Activated naive CD4-positive, alpha-beta T cell treated with anti-CD3 and anti-CD28 coated beads for 36 hours (primary cell): ENCODE measurements at places on chromosomes 16 and 17.

DNA sequence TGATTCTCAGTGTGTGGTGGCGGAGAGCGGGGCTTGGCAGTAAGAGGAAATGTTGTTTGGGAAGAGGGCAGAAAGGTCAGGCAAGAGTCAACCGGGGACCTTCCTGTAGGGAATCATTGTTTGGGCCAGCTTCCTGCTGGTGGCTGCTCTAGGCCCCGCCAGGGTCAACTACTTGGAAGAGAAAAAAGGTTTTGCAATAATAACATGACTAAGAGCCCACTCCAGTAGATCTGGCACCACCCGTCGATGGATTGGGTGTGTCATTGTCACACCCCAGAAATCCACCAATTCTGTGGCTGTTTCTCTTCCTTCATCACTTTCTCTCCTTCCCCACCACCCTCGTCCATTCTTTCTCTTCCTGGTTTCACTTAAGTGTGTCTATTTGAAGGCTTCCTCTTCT, 4.2 kb upstream of the KRT24 start:
- no peak for DNase-seq

- DNase-seq: no peak
These were observed 3.0 kb downstream of the ENGASE start for GRCh38 chr17:79077587-79077986.

DNA sequence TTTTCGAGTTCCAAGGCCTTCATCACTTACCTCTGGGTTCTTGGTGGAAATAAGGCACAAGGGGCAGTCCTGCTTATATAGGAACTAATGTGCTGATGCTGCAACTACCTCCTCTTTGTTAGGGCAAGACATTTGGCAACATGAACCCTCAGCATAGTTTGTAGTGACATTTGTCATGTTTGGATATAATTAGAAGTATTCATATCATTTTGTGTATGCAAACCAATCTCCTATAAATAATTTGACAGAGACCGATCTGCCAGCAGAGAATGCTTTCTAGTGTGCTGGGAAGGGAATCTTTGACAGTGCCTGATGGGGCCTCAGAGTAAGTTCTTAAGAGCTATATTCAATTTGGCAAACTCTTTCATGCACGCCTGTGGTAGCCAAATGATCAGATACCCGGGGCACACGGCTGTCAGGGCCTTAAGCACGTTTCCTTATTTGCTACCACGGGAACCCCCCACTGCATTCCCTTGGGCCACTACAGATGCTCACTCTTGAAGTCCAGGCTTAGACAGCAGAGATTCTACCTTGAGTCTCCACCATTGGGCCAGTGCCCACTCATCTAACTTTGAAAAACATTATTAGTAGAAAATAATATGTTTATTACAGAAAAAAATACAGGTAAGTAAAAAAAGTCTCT, at the start of gene MYH8:
MYH8 (minus strand) TSS at position 51 of the 643 bp plus-strand sequence. CDS start 1,723 bp downstream, outside the sequence.
- DNase-seq: no peak

- DNase-seq: peak; percentile 58
These were observed 85.1 kb downstream of the PRKCB start for GRCh38 chr16:23920899-23921298.

GRCh38 chr17:47698749-47699535, 5.0 kb downstream of the TBKBP1 start:
- peak; percentile 92 for DNase-seq

DNA sequence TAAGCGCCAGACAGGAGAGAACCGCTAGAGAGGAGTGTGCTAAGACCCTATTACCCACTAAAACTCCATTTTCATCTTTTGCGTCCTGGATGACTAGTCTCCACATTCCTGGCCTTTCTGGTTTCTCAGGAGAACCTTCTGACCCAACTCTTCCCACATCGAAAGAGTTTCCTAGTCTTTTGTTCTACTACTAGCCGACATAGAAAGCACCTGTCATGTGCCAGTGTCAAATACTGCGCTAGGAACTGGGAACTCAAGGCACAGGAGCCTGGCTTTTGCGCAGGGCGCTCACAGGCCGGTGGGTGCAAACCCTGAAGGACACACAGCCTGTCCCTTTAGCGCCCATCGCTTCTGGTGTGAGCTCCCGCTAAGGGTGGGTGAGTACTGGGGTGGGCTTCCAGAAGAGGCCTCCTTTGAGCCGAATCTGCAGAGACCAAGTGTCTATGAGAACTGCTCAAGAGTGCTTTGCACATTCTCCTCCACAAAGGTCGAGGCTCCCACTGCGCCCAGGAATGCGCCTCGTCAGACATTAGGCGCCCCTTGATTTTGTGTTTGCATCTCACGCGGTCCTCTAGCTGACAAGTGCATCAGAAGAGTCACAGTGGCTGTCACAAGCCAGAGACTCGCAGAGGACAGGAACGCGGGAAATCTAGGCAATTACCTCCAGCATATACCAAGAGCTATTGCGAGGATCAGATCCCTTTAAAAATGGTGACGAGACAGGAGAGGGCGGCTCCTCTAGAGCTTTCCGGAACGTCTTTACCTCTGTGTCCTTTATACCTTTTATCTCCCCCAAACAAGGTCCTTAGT, 2.0 kb upstream of the PSMB3 start:
- DNase-seq: peak; percentile 31

DNA sequence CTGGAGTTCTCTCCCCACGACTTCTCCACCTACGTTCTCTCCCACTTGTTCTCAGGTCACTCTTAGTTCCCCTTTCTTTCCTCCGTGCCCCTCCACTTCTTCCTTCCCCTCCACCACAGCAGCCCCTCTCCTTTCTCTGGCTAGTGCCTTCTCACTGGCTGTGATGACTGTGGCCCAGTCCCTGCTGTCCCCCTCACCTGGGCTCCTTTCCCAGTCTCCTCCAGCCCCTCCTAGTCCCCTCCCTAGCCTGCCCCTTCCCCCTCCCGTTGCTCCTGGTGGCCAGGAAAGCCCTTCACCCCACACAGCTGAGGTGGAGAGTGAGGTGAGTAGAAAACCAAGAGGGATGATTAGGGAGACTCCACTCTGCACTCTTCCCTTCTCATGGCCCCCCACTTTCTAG, 3.4 kb downstream of the COA3 start:
- DNase-seq: no peak

DNA sequence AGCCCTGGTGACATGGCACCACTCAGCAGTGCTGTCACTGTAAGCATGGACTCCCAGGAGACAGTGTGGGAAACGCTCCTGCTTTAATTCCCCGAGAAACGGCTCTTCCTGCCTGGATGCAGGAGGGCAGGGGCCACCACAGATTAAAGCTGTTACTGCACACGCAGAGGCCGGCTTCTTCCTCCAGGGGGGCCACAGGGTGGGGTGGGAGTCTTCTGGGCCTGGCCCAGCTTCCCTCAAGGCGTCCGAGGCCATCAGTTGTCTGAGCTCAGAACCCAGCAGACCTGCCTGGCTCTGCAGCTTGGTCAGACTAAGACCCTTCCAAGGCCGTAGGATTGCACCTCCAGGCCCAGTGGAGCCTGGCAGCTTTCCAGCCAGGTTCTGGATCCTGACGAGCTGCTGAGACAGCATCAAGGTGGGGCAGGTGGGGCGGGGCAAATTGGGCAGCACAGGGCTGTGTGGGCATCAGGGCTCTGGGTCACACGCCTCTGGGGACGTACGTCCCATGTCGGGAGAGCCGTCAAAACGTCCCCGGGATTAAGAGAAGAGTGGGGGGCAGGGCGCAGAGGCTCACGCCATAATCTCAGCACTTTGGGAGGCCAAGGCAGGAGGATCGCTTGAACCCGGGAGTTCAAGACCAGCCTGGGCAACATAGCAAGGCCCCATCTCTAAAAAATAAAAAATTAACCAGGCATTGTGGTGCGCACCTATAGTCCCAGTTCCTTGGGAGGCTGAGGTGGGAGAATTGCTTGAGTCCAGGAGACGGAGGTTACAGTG, 5.0 kb upstream of the CAPN15 start:
- DNase-seq: no peak

DNA sequence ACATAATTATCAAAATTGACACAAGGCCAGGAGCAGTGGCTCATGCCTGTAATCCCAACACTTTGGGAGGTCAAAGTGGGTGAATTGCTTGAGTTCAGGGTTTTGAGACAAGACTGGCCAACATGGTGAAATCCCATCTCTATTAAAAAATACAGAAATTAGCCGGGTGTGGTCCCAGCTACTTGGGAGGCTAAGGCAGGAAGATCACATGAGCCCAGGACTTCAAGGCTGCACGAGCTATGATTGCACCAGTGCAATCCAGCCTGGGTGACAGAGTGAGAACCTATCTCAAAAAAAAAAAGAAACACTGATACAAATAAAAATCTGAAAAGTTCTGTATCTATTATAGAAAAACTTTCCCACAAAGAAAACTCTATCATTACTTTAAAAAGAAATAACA, 15.5 kb downstream of the MYH10 start:
- no peak for DNase-seq

DNA sequence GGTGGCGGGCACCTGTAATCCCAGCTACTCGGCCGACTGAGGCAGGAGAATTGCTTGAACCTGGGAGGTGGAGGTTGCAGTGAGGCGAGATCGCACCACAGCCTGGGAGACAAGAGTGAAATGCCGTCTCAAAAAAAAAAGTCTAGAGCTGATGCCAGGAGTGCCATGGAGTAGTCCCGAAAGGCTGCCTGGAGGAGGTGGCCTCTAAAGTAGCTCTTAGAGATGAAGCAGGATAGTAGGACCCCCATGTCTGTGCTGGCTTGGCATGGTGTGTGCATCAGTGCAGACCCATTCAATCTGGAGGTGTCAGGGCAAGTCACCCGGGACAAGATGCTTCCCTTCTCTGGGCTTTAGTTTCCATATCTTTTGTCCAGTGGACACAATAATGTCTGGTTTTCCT, 6.3 kb downstream of the RAP1GAP2 start:
- no peak for DNase-seq

DNA sequence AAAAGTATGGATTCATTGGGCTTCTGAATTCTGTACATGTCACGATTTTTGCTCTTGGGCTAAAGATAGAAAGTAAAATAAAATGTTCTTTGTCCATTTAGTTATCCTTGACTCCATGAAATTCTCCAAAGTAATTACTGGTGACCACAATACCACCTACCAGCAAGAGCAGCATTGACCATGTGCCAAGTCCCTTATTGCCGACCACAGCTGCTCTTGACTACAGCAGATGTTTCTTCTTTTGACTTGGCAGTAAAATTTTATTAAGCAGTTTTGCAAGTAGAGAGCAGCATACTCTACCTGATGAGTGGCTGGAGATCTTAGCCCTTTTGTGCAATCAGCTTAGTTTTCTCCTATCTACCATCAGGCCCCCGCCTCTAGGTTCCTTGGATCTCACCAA, 152.2 kb upstream of the TBX2 start:
- DNase-seq: no peak

- DNase-seq: no peak
These were observed 6.8 kb downstream of the CCL7 start for GRCh38 chr17:34276826-34277225.

- peak; percentile 11 for DNase-seq
These were observed 23.0 kb downstream of the METTL22 start for GRCh38 chr16:8644211-8645140.

GRCh38 chr16:56324406-56324805, 100.9 kb downstream of the AMFR start:
- no peak for DNase-seq

DNA sequence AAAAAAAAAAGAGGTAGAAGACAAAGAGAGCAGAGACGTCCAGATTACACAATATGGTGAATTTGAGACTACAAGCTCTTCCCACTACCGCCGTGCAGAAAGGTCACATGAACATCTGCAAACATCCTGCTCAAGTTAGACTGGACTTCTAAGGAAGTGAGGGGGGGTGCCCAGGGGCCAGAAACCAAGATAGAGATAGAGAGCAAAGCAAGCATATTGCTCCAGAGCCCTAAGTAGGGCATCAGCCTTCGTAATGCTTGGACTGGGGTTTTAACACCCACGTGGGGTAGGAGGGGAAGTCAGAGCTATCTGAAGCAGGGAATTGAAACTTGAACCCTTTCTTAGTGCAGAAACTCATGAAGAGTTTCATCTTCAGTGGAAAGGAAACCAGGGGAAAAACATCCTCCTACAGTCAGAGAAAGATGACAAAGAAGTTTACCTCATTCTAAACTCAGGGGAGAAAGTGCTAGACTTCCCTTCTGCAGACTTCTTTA, 8.7 kb downstream of the CLEC19A start:
- peak; percentile 53 for DNase-seq

- DNase-seq: no peak
These were observed 30.8 kb upstream of the CRISPLD2 start for GRCh38 chr16:84788920-84789391.

- peak; percentile 2 for DNase-seq
These were observed 16.7 kb upstream of the ADGRG1 start for GRCh38 chr16:57611706-57612105.

- peak; percentile 29 for DNase-seq
These were observed 20.7 kb upstream of the CMTM4 start for GRCh38 chr16:66717112-66717675.

- no peak for DNase-seq
These were observed 260.6 kb downstream of the CPPED1 start for GRCh38 chr16:12542818-12543699.

DNA sequence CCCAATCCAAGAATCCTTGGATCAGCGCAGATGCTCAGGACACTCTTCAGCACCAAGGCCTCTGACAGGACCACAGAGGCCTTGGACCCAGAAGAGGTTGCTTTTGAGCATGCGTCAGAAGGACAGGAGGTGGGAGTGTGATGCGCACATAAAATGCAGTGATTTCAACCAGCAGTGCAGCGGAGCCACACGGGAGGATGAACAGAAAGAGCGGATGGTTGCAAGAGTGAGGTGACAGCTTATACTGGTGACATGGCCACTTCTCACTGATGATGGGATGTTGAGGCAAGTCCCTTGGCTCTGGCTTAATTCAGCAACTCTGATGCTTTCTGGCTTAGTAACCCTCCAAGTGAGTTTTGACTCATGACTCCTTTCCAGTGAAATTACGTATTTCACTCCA, 25.2 kb upstream of the ERN1 start:
- DNase-seq: no peak

- peak; percentile 69 for DNase-seq
These were observed 151.9 kb downstream of the MSI2 start for GRCh38 chr17:57408071-57408811.

DNA sequence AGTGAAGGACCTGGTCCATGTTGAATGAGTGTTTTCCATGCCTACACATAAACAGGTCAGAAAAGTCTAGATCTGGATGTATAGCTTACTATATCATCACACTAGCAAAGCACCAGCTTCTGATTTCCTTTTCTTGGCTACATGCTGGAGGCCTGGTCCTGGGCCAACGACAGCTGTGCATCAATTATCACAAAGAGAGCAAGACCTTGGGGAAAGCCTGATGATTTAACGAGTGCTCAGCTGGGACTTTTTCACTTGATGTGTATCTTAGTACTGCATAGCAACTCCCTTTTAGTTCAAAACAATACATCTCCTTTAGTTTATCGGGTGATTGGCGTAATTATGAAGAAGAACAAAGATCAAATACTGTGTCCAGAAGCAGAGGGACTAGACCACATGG, 358.2 kb downstream of the KIF2B start:
- DNase-seq: no peak
